Fibroblast of villous mesenchyme (primary cell): ENCODE measurements at places on chromosomes 7 and 10.

GRCh38 chr7:45992826-45993225, 71.8 kb upstream of the IGFBP3 start:
- DNase-seq, result peak; percentile 80

DNA sequence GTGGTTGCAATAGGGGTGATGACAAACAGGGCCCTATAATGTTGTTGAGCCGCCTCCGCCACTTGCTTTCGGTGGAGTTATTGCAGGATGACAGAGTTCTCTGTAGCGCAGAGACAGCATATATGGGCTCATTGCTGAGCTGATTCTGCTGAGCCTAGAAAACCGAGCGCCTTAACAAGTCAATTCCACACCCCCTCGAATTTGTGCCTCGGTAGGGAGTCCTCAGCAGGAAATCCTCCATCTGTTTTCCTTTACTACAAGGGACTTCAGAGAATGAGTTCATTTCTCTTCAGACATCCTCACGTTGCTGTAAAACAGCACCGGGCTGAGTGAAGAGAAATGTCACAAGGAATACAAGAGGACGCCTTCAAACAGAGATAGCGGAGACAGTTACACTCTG, 90.7 kb upstream of the KIAA1217 start:
- DNase-seq, result no peak

DNA sequence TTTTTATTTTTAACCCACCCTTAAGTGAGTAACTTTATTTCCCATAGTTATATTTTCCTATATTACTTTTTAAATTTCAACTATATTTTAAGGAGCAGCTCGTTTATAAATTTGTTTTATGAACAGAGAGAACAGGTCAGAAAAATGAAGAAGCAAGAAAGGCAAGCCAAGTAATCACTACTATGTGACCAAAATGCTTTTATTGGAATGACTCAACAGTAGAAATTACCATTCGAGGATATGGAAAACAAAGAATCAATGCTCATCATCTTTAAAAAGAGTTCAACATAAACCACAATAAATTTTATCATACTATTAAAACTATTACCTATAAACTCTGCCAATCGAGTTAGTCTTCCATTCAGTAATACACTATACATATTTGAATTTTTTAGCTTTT, 7.6 kb downstream of the HERC4 start:
- no peak for DNase-seq

- no peak for DNase-seq
Measured at GRCh38 chr7:139255290-139255689, 24.3 kb downstream of the UBN2 start.

- DNase-seq, result peak; percentile 55
Measured at GRCh38 chr7:137545059-137545716, 201.7 kb upstream of the PTN start.
